ENCODE measurements at places on chromosomes 6 and 20. TPM values are rescaled to one million over a fixed set of nuclear protein-coding genes. Genes with fewer than 3 reads are reported as not detected.

COL9A3 gene
- not detected for total RNA-seq

GRCh38 chr6:157059781-157060180 is 263.5 kb downstream of the TMEM242 start:
- H3K4me1 ChIP-seq: peaks cover 40% of the 10 kb centered on the region
- H3K4me3 ChIP-seq: no peak overlapping the region
- no peaks in the 10 kb centered on the region for H3K27me3 ChIP-seq
- H3K27ac ChIP-seq: no peak overlapping the region

- no peaks in the 10 kb centered on the region for H3K4me1 ChIP-seq
- H3K4me3 ChIP-seq: no peak overlapping the region
- DNase-seq: no peak
- no peak overlapping the region for H3K27ac ChIP-seq
- peaks cover 2% of the 10 kb centered on the region for H3K27me3 ChIP-seq
These were observed 11.5 kb upstream of the MEP1A start for GRCh38 chr6:46781478-46782378.

- no peak overlapping the region for H3K4me3 ChIP-seq
- H3K27me3 ChIP-seq: no peaks in the 10 kb centered on the region
- DNase-seq: no peak
- no peak overlapping the region for H3K27ac ChIP-seq
These were observed 67.5 kb downstream of the MACROD2 start for GRCh38 chr20:14062786-14063185.

DNA sequence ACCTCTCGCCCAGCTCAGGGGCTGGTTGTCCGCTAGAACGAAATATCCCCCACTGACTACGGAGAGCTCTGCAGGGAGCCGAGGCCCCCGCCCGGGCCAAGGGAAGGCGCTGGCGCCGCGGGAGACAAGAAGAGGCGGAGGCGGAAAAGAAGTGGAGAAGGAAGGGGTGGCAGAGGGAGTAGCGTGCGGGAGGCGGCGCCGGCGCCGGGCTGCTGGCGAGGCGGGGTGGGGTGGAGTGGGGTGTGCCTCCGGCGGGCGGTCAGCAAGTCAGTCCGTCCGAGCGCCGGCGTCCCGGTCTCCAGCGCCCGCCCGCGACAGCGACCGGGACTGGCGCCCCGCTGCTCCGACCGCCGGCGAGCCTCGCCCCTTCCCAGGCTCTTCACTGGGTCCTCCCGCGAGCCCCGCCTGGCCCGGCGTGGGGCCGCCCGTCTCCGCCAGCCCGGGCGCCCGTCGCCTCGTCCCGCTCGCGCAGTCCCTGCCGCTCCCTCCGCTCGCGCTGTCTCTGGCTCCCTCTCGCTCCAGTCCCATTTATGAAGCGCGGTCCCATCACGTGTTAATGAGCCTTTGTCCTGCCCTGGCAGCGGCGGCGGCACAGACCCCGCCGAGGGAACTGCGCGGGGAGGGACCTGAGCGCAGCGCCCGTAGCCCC is at the start of gene CNR1:
CNR1 (minus strand) TSS at position 504 of the 649 bp plus-strand sequence. CDS start 21,073 bp downstream, outside the sequence.
- H3K27me3 ChIP-seq: peaks cover 70% of the 10 kb centered on the region
- peaks cover 2% of the 10 kb centered on the region for H3K36me3 ChIP-seq
- DNase-seq: no peak
- peak within 1 kb of the TSS; percentile 75 for H3K4me3 ChIP-seq
- H3K27ac ChIP-seq: no peak within 1 kb of the TSS

Measured in activated T-helper 1 cell treated with anti-CD3 and anti-CD28 coated beads, Interleukin-12 subunit alpha, Interleukin-12 subunit beta, Interleukin-2, Interleukin-4 antibody, amounts not matched to agents 30 ng/mL and 10 ng/mL and 1 ng/mL, durations not matched to agents 14 hours and 24 hours and 36 hours (primary cell).